ENCODE measurements at places on chromosomes 2 and 18. TPM values are rescaled to one million over a fixed set of nuclear protein-coding genes. Genes with fewer than 3 reads are reported as not detected.

The SPEG gene
- 3.5 TPM for polyA plus RNA-seq

The EPB41L3 gene
- 38.9 TPM for polyA plus RNA-seq

The HNMT gene
- 8.6 TPM for polyA plus RNA-seq

The ADAM23 gene
- polyA plus RNA-seq = 20.6 TPM

The MC2R gene
- not detected for polyA plus RNA-seq

- no peak for DNase-seq
Observed at GRCh38 chr2:3025984-3026383, 351.6 kb downstream of the EIPR1 start.

DNA sequence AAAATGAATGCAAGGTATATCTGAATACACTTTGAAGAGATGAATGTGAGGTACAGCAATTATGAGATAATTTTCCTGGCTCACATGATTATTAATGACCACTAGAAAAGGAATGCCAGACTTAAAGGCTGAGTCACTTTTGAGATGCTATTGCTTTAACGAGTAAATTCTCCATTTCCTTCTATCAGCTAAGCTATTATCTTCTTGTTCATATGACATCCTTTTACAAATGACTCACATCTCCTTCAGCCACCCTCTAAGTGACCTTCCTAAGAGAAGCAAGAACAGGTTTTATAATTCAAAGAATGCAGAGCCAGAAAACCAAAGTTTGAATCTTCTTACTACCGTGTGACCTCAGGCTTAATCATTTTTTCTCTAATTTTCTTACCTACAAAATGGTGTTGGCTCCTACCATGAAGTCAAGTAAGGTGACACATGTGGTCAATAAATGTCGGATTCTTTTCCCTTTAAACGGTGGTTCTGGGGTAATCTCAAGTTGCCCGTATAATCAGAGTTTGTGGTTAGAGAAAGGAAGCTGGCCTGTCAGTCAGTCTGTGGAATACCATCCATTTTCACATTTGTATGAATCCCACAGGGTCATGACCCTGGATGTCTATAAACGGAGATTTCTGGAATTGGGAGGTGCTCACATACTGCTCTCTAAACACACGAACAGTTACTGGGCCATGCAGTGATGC, 184.0 kb upstream of the PID1 start:
- DNase-seq = peak; percentile 67

DNA sequence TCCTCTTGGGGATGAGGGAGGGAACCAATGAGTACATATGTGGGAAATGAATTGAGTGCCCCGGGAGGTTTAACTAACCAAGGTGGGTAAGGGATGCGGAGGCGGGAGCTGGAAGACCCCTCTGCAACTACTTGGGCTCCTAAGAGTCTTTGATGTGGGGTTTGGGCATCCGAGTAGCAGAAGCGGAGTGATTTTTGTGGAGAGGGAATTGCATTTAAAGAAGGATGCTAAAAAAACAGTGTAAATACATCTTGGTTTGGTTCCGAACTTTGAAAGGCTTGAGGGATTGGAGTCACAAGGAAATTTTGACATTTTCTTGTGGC, 215.7 kb downstream of the MCFD2 start:
- no peak for DNase-seq

- DNase-seq = no peak
Observed at GRCh38 chr2:225120186-225120585, 77.9 kb upstream of the DOCK10 start.

DNA sequence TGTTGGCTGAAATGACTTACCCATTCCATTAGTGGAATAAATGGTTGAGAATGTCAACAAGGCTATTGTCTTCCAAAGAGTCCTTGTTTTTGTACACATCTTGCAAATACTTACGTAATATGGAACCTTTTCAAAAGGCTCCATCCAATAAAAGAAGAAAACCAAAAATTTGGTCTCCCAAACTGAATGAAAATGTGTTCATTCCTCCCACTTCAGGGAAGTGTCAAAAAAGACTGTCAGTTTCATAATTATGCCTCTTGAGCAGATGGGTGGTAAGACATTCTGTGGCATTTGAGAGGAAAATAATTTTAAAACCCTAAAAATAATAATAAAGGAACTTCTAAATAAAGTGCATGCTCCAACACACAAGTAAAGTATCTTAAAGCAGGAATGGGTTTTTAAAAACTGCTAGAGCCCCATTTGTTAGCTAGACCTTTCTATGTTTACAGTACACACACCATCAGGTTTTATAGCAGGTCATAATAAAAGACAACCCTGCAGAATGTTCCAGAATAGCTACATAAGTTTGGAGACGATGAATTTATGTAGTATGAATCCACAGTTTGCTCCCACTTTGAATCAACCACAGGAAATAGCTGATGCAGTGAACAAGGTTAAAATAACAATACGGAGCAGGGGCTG, 843.7 kb downstream of the LRRTM4 start:
- peak; percentile 3 for DNase-seq

- no peak for DNase-seq
Observed at GRCh38 chr2:227819398-227819697, 5.7 kb downstream of the CCL20 start.

- no peak for DNase-seq
Observed at GRCh38 chr2:97688062-97688827, 18.7 kb downstream of the C2orf92 start.

- no peak for DNase-seq
Observed at GRCh38 chr2:43018179-43019024, 208.0 kb downstream of the ZFP36L2 start.

All from endothelial cell of umbilical vein (primary cell).